PC-9 (cell line): ENCODE measurements at places on chromosomes 2 and 18. TPM values are rescaled to one million over a fixed set of nuclear protein-coding genes. Genes with fewer than 3 reads are reported as not detected.

DNA sequence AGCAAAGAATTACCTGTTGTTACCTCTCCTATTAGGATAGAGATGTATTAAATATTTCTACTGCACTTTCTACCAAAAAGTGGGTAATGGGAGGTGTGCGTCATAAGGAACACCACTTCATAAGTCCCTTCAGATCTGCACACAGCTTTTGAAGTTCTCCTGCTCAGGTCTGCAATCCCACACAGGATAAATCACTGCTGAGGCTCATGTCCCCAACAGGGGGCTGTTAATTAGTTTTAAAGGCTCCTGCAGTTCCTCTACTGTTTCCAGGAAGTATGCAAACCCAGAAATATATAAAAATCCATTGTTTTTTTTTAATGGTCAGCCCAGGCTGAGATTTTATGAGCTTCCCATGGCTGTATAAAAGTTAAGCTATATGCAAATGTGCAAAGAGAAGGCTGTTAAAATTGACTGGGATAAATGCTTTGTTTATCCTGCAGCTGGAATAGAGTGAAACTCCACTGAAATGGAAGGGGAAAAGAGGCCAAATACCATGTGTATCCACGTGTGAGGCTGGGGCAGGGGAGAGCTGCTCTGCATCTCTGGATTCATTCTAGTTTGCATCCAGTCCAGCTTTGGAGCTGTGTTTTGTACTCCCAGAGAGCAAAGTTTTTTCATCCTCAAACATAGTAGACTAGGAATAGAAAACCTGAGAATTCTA, 903.7 kb downstream of the TDRD15 start:
- no peaks in the 10 kb centered on the region for H3K4me1 ChIP-seq
- no peaks in the 10 kb centered on the region for H3K27me3 ChIP-seq
- H3K27ac ChIP-seq = no peak overlapping the region
- DNase-seq = no peak

- H3K36me3 ChIP-seq = peaks cover 5% of the 10 kb centered on the region; the same call in 1 of the 2 replicates
- H3K27ac ChIP-seq = 0 out of 2 replicates have a peak overlapping the region, but pooled peaks have one; percentile 40
- peaks cover 18% of the 10 kb centered on the region for H3K4me1 ChIP-seq
- H3K27me3 ChIP-seq = no peaks in the 10 kb centered on the region
- no peak overlapping the region for H3K4me3 ChIP-seq
Observed at GRCh38 chr2:46009315-46009714, 287.9 kb upstream of the EPAS1 start.

DNA sequence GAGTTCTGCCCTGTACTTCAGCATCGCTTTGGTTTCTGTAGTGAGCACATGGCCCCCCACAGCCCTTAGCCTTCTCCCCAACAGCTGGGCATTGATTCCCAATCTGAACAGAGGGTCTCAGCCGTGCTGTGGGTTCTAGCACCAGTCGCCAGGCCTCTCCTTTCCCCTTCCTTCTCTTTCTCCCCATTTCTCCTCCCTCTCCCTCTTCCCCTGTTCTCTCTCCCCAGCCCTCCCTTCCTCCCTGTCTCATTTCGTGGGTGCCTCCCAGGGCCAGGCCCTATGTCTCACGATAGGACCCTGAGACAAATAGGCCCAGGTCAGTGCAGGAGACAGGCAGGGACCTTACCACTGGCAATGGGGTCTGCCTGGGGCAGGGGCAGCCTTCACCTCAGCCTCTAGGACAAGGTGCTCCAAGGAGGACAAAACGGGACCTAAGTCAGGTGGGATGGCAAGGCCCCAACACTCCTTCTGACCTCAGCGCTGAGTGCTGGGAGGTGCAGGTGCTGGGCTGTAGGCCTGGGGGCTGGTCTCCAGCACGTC, 143.4 kb upstream of the GPC1 start:
- H3K36me3 ChIP-seq = no peaks in the 10 kb centered on the region
- no peak for DNase-seq
- no peak overlapping the region for H3K4me3 ChIP-seq
- peaks cover 42% of the 10 kb centered on the region for H3K27me3 ChIP-seq
- H3K27ac ChIP-seq = no peak overlapping the region

GRCh38 chr2:147449323-147449991, 395.4 kb upstream of the ACVR2A start:
- H3K27me3 ChIP-seq = no peaks in the 10 kb centered on the region
- no peaks in the 10 kb centered on the region for H3K4me1 ChIP-seq
- no peak overlapping the region for H3K4me3 ChIP-seq
- DNase-seq = no peak
- H3K36me3 ChIP-seq = no peaks in the 10 kb centered on the region

DNA sequence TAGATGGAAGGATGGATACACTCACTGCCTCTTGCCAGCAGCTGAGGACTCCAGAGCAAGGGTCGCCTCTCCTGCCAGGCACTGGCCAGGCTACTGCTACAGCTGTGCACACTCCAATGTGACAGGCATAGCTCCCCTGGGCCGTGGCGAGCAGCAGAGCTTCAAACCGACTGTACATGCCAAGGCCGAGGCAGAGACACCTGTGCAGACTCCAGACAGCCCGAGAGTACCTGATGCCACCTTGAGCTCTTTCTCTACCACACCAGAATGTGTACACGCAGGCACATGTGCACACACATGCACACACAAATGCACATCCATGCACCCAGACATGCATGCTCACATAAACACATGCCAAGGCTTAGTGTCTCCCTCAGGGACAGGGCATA, 508.3 kb upstream of the MYT1L start:
- no peaks in the 10 kb centered on the region for H3K4me1 ChIP-seq
- H3K27me3 ChIP-seq = peaks cover 63% of the 10 kb centered on the region
- no peak overlapping the region for H3K27ac ChIP-seq
- no peak overlapping the region for H3K4me3 ChIP-seq

GRCh38 chr2:179765666-179766065, 95.7 kb downstream of the ZNF385B start:
- H3K27ac ChIP-seq = no peak overlapping the region
- H3K27me3 ChIP-seq = no peaks in the 10 kb centered on the region
- no peak for DNase-seq
- no peak overlapping the region for H3K4me3 ChIP-seq
- no peaks in the 10 kb centered on the region for H3K4me1 ChIP-seq
- no peaks in the 10 kb centered on the region for H3K36me3 ChIP-seq

- no peaks in the 10 kb centered on the region for H3K27me3 ChIP-seq
- no peak overlapping the region for H3K27ac ChIP-seq
- no peak overlapping the region for H3K4me3 ChIP-seq
- no peak for DNase-seq
Observed at GRCh38 chr2:68311033-68311432, 8.7 kb downstream of the CNRIP1 start.

GRCh38 chr18:63899206-63899605, 8.6 kb upstream of the SERPINB10 start:
- DNase-seq = no peak
- H3K27ac ChIP-seq = no peak overlapping the region
- no peaks in the 10 kb centered on the region for H3K4me1 ChIP-seq
- H3K27me3 ChIP-seq = no peaks in the 10 kb centered on the region

GRCh38 chr18:68041327-68041726, 524.8 kb upstream of the DSEL start:
- no peaks in the 10 kb centered on the region for H3K4me1 ChIP-seq
- no peak overlapping the region for H3K4me3 ChIP-seq
- no peaks in the 10 kb centered on the region for H3K36me3 ChIP-seq
- no peak for DNase-seq
- H3K27me3 ChIP-seq = no peaks in the 10 kb centered on the region

DNA sequence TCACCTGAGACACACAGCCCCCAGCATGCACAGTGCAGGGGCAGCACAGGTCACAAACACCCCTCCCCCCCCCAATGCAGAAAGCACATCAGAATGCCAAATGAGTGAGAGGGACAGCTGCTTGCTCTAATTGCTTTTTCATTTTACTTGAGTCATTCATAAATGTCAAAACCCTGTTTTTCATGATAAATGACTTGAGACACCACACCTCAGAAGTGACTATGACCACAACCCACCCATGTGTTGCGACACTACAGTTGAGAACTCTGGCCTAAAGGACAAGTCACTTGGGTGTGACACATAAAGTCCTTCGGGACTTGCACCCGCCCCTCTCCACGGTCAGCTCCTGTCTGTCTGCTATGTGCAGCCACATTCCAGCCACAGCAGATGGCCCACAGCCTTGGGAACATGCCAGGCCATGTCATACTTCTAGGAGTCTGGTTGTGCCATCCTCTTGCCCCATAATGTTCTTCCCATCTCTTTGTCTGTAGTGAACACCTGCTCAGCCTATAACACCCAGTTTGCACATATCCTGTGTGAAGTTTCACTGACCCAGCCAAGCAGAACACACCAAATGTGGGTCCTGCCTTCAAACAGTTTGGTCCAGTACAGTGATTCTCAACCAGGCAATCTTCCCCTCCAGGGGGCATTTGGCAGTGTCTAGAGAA, 30.2 kb upstream of the RIOK3 start:
- DNase-seq = peak; percentile 99
- H3K4me3 ChIP-seq = peak overlapping the region; percentile 26; the same call in 1 of the 2 replicates
- no peaks in the 10 kb centered on the region for H3K36me3 ChIP-seq
- H3K27me3 ChIP-seq = no peaks in the 10 kb centered on the region
- peak overlapping the region; percentile 68 for H3K27ac ChIP-seq
- H3K4me1 ChIP-seq = peaks cover 43% of the 10 kb centered on the region

DNA sequence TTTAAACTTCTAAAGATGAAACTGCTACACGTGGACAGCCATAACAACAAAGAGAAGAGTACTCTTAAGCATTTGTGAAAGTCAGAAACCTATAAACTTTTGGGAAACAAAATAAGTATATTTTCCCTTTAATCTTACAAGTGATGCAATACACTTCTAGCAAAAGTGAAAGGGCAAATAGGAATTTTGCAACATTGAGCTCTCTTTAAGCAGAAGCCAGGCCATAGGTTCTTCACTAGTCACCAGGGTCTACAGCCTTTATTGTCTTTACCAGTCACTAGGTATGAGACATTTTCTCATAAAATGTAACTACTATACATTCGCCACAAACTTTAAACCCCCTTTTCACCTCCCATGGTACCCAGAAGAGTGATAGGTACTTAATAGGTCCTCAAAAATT, 37.5 kb downstream of the SCN1A start:
- no peaks in the 10 kb centered on the region for H3K4me1 ChIP-seq
- H3K27ac ChIP-seq = no peak overlapping the region
- H3K36me3 ChIP-seq = no peaks in the 10 kb centered on the region
- DNase-seq = no peak
- no peak overlapping the region for H3K4me3 ChIP-seq
- H3K27me3 ChIP-seq = no peaks in the 10 kb centered on the region

DNA sequence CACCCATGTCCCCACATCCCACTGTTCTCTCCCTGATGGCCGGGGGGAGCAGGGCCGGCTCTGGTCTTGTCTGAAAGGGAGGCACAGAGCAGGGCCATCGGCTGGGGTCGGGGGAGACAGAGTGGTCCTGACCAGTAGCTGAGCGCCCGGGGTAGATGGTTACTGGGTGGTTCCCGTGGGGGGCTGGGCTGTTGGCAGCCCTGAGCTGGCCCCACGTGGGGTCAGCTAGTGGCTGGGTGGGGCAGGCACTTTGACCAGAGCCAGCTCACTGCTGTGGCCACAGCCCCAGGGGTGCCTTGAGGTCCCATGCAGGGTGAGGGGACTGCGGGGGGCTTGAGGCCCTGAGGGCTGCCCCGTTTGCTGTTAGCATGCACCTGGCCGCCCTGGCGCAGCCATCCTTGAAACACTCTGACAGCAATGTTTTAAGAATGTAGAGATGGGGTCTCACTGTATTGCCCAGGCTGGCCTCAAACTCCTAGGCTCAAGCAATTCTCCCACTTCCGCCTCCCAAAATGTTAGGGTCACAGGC, 12.3 kb upstream of the NEU4 start:
- no peak overlapping the region for H3K27ac ChIP-seq
- peaks cover 2% of the 10 kb centered on the region for H3K4me1 ChIP-seq
- no peaks in the 10 kb centered on the region for H3K36me3 ChIP-seq
- DNase-seq = no peak

- H3K4me1 ChIP-seq = peaks cover 28% of the 10 kb centered on the region
- peak overlapping the region; percentile 29; the same call in 1 of the 2 replicates for H3K4me3 ChIP-seq
- no peaks in the 10 kb centered on the region for H3K27me3 ChIP-seq
Observed at GRCh38 chr2:42101206-42102023, 53.6 kb downstream of the PKDCC start.

DNA sequence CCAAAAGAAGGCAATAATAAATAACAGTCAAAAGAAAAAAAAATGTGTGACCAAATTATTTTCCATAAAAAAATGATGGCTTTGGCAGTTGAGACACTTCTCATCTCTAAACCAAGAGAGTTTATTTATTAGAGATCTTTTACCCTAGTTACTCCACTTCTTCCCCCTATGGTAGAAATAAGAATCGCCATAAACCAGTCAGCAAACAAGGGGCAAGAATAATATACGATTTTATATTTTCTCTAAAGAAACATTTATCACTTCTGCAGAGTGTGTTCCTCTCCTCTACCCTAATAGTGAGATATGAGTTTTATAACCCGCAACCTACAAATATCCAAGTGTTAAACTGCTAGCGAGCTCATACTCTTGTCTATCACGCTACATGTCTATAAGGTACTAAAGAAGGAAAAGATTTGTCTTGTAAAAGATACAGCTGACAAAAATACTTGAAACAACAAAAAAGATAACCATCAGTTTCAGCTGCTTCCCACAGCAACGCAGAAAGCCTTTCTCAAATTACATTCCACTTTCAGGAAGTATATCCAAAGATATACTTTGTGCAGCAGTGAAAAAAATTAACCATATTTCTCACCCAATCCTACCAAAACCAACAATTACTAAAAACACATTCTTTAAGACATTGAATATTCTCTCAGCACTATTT, 2.3 kb downstream of the RNF103 start:
- DNase-seq = no peak
- H3K4me3 ChIP-seq = peak overlapping the region; percentile 78
- H3K27ac ChIP-seq = peak overlapping the region; percentile 89
- H3K27me3 ChIP-seq = no peaks in the 10 kb centered on the region

GRCh38 chr2:124875627-124876244, 850.6 kb downstream of the CNTNAP5 start:
- H3K36me3 ChIP-seq = no peaks in the 10 kb centered on the region
- DNase-seq = no peak
- H3K27me3 ChIP-seq = no peaks in the 10 kb centered on the region

DNA sequence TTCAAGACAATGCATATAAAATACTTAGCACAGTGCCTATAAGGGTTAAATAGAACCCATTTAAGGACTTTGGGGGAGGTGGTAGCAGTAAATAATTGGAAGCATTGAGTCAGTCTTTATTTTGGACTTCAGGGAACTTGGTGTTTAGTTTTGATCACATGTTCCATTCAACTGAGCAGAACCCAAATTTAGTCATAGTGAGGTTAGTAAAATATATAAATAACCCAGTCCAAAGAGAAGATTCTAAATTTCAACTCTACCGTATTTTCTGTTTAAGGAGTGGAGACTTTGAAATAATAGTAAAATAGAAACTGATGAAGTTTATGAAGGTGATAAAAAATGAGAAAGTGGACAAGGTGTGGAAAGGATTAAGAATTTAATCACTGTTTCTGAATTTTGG, 19.7 kb downstream of the TWSG1 start:
- H3K36me3 ChIP-seq = no peaks in the 10 kb centered on the region
- no peak overlapping the region for H3K4me3 ChIP-seq
- peaks cover under 1% of the 10 kb centered on the region; the same call in 1 of the 2 replicates for H3K4me1 ChIP-seq
- no peak for DNase-seq
- no peaks in the 10 kb centered on the region for H3K27me3 ChIP-seq

GRCh38 chr2:39718483-39718882, 52.8 kb downstream of the TMEM178A start:
- H3K27me3 ChIP-seq = no peaks in the 10 kb centered on the region
- H3K36me3 ChIP-seq = no peaks in the 10 kb centered on the region
- DNase-seq = no peak

Gene OST4
- total RNA-seq = 165 and 166 TPM in 2 replicates

Gene GPR45
- not detected in 2 replicates for total RNA-seq

Gene SP100
- total RNA-seq = 50.2 and 61.7 TPM in 2 replicates

Gene ANKRD62
- total RNA-seq = 0.20 TPM in 1 of 2 replicates, not detected in the other

Gene DCDC2C
- total RNA-seq = not detected in 2 replicates

Gene SLC4A5
- 1.2 TPM in 1 of 2 replicates, not detected in the other for total RNA-seq

Gene NR4A2
- 2.3 and 3.0 TPM in 2 replicates for total RNA-seq

Gene DNAJB2
- total RNA-seq = 38.5 and 47.5 TPM in 2 replicates

Gene CFC1
- not detected in 2 replicates for total RNA-seq

Gene LYPD1
- total RNA-seq = 5.1 and 10.3 TPM in 2 replicates

Gene PLGLB1
- 2.7 and 5.7 TPM in 2 replicates for total RNA-seq

Gene ANKRD30B
- not detected in 2 replicates for total RNA-seq
